CD4-positive, alpha-beta T cell treated with Interleukin-10 for 1 hour (primary cell): ENCODE measurements at places on chromosomes 6 and 20.

DNA sequence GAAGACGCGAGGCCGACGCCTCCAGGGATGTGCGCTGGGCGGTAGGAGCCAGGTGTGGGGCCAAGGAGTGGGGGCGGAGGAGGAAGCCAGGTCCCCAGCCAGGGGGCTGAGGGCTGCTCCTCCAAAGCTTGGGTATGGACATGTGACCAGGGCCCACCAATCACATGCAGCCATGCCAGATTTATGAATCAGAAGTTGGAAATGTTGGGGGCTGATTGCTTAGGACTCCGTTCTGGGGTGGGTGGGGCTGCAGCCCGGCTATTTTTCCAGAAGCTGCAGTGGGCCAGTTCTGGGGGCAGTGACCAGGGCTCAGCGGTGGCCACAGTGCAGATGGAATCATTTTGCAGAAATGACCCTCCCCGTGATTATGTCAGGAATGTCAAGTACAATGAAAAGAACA is 96.0 kb downstream of the CEBPB start:
- DNase-seq, result no peak

DNA sequence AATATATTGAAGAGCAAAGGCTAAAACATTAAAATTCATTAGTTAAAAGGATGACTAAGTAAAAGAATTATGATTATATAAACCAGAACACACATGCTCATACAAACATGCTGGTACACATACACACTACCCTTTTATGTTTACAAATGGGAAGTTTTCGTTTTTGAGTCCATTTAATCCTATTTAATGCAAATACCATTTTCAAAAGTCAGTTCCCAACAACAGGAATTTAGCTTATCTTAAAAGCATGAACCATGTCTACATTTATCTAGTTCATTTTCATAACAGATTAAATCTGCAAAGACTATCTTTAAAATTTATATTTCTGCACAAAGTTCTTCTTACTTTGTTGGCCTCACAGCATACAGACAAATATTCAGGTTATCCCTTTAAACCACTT is 42.5 kb downstream of the MAN1A1 start:
- DNase-seq, result no peak

GRCh38 chr6:4303638-4304037 is 168.3 kb upstream of the ECI2 start:
- no peak for DNase-seq

DNA sequence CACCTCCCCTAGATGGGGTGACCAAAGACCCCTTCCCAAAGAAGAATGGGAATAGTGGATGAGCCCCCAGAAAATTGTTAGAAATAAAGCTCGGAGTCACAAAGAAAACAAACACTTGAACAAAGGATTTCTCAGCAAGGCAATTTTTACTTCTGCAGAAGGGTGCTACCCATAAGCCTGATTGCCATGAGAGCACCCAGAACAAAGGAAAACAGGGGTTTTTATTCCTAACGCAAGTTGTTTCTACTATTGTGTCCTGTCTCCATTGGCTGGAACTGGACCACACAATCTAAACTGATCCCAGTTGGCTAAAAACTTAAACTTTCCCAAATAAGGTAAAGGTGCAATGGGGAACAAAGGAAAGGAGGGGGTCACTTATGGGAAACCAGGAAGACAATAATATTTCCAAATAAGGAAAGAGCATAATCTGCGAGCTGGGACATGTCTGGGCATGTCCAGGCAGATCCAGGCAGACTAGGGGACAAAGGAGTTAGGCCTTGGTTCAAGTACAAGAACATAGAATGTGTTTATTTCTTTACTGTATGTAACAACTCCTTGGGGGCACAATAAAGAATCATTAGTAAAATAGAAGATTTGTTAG is 20.0 kb downstream of the HLA-B start:
- no peak for DNase-seq

DNA sequence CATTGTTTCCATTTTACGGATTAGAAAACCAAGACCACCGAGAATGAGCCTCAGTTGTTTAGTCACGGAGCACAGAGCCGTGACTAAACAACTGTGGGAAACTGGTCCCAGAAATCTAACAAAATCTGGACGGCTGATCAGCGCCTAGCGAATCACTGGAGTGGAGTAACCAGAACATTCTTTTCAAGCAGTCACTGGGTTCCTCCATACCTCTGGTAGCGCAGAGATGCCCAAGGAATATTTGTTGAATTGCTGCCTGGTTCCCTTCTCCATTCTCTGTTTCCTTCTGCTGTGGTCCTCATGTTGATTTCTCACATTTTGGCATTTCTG is 62.0 kb downstream of the GPX5 start:
- DNase-seq, result no peak

DNA sequence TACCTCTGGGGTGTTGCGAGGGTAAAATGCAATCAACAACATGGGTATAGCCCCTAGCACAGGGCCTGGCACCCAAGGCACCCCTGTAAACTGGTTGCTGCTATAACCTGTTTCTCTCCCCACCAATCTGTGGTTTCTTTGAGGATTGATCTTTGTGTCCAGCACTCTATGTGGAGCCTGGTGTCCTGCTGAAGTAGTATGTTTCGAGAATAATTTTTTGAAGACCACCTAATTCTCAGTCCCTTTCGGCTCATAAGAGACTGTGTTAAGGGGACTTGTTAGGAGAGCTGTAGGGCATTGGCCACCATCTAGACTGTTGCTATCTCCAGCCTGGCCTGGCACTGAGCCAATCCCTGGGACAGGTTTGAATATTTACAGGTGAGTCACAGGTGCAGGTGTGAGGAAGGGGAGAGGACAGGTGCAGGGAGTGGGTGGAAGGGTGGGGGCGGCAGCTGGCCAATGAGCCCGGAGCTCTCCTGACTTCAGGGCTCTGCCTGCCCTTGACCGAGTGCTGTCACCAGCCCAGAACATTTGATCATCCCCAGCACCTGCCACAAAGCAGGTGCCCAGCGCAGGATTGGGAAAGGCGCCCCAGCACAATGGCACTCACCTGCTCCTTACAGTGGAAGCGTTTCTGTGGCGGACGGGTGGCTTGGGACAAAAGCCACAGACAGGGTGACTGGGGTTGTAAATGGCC is 8.1 kb upstream of the C20orf144 start:
- no peak for DNase-seq

DNA sequence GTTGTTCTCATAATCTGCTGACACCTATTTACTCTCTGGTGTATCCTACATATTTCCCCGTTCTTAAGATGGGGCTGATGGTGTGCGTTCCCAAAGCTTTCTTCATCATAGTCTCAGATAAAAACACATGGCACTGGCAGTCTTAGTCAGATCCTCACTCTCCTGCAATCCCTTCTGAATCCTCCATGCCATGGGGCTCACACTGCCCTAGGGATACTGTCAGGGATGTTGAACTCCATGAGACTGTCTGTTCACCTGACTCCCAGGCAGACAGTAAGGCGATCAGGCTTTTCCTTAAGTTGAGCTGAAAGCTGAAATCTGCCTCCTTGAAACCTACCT is 76.0 kb downstream of the SLX4IP start:
- no peak for DNase-seq

DNA sequence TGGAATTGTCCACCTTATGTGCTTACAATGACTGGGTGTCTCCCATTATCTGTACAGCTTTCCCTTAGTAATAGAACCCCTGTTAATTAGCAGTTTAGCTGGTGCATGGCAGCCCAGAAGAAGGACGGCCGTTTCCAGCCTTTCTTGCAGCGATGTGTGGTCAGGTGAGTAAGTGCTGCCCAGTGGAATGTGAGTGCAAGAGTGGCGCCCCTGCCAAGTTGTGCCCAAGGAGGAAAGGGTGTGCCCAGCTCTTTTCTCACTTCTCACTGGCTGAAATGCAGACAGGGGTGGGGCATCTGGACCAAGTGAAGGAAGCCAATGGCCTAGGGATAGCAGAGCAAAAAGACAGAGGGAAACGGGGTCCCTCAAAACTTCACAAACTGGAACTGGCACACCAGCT is 296.8 kb downstream of the PREX1 start:
- DNase-seq, result no peak

DNA sequence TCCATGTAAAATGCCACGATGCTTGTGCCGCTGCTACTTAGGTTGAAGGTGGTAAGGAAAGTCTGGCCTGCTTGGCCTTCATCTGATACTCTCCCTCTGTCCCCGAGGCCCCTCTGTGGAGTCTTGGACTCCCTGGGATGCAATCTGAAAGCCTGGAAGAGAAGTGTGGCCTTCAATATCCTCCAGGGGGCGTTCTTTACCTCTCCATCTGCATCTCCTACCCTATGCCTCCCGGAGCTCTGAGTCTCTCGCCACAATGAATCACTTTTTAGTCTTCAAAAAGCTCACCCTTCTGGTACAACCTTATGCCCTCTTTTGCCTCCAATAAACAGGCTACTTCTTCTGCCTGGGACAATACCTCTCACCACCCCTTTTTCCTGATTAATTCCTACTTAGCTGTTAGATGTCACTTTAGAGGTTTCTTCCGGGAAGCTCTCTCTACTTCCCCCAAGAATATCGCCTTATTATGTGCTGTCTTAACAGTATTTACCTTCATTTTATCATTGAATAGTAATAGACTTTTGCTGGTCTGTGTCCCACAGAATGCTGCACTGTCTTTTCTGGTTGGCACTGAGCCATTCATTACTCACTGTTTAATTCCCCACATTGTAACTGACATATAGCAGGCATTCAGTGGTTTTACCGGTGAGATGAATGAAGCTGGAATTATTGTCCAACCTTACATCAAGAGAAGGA is 13.9 kb upstream of the ATG5 start:
- peak; percentile 60 for DNase-seq

DNA sequence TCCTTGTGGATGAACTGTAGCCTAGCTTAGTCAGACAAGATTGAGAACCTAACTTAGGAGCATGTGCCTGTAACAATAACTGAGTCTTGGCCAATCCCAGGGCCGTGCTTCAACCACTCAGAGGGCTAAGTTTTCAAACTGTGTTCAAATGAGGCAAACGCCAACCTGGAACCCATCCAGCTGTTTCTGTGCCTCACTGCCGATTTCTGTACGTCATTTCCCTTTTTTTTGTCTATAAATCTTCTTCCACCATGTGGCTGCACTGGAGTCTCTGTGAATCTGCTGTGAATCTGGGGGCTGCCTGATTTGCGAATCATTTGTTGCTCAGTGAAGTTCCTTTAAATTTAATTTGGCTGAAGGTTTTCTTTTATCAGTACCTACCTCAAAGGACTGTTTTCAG is 115.0 kb upstream of the CHD6 start:
- DNase-seq, result no peak

- DNase-seq, result no peak
Measured at GRCh38 chr20:5353624-5354496, 37.1 kb upstream of the PROKR2 start.

GRCh38 chr6:3753228-3753835 is 1.8 kb upstream of the PXDC1 start:
- no peak for DNase-seq
